Thyroid gland (tissue), 4 donors: ENCODE measurements at places on chromosomes 3 and 15. TPM values are rescaled to one million over a fixed set of nuclear protein-coding genes. Genes with fewer than 3 reads are reported as not detected.
A peak's percentile ranks its signal among the peaks of the same experiment; 100 is the strongest.

Gene CPLX3
- not detected for total RNA-seq

DNA sequence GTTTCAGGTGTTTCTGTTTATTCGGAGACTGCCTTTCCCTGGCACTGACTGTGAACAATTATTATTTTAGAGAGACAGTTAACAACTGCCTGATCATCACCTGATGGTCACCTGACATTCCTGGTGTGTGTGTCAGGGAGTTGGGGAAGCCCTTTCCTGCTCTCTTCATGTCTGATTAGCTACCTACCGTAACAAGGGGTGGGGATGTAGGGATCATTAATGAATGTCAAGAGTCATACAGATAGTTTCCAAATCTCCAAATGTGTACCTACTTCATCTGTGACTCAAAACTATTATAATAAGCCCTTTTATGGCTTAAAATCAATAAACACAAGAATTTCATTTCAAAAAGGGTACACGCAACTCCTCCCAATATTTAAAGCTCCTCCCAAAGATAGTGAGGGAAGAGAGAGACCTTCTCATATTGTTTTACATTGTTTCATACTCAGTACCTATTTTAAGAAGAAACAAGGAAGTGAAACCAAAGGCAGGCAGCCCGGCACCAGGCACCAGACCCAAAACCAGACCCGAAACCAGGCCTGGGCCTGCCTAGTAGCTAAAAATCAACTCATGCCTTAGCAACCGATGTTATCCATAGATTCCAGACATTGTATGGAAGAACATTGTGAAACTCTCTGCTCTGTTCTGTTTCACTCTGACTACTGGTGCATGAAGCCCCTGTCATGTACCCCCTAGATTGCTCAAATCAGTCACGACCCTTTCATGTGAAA, 844.9 kb upstream of the ALCAM start:
- no peak for DNase-seq
- no peaks in the 10 kb centered on the region for H3K27me3 ChIP-seq
- no peak overlapping the region for H3K4me3 ChIP-seq
- no peaks in the 10 kb centered on the region for H3K4me1 ChIP-seq
- H3K36me3 ChIP-seq, result no peaks in the 10 kb centered on the region
- H3K27ac ChIP-seq, result no peak overlapping the region

DNA sequence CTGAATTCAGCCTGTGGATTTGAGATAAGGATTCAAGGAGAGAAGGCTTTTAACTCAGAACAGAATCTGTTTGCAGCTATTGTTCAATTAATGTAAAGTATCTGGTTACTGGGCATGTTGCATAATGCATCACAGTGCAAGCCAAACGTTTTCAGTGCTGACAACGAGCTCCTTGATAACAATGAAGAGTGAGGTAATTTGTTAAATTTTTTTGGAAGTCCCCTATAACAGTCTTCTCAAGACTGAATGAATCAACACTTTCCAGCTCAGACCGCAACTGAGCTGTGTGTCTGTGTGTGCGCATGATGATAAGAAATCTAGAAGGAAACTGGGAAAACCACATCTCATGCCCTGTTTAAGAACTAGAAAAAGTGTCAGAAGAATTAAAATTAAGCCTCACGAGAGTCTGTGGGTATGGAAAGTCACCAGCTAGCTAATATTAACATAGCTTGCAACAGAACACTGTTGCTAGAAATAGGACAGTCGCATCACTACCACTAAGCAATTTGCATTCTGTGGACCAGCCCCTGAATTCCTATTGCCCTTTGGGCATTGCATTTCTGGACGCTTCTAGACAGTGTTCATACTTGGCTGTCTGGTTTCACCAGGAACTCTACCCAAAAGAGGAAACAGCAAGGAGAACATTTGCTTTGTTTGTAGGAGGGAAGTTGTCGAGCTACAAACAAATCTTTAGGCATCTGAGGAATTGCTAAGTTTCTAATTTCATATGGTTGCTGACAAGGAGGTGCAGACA, 43.7 kb upstream of the ATP2C1 start:
- no peak overlapping the region for H3K4me3 ChIP-seq
- no peaks in the 10 kb centered on the region for H3K27me3 ChIP-seq
- H3K27ac ChIP-seq, result no peak overlapping the region
- DNase-seq, result no peak

- H3K27me3 ChIP-seq, result no peaks in the 10 kb centered on the region
- no peaks in the 10 kb centered on the region for H3K36me3 ChIP-seq
- no peak overlapping the region for H3K4me3 ChIP-seq
- no peak for DNase-seq
- no peaks in the 10 kb centered on the region for H3K4me1 ChIP-seq
Observed at GRCh38 chr3:169610888-169611291, 52.6 kb downstream of the MECOM start.

GRCh38 chr3:129777806-129778205, 115.7 kb downstream of the TMCC1 start:
- no peaks in the 10 kb centered on the region for H3K27me3 ChIP-seq
- H3K4me3 ChIP-seq, result no peak overlapping the region
- no peaks in the 10 kb centered on the region for H3K36me3 ChIP-seq
- H3K4me1 ChIP-seq, result peaks cover 18% of the 10 kb centered on the region
- no peak overlapping the region for H3K27ac ChIP-seq

Gene SUSD5
- total RNA-seq, result 2.6 TPM

Gene KBTBD12
- not detected for total RNA-seq

DNA sequence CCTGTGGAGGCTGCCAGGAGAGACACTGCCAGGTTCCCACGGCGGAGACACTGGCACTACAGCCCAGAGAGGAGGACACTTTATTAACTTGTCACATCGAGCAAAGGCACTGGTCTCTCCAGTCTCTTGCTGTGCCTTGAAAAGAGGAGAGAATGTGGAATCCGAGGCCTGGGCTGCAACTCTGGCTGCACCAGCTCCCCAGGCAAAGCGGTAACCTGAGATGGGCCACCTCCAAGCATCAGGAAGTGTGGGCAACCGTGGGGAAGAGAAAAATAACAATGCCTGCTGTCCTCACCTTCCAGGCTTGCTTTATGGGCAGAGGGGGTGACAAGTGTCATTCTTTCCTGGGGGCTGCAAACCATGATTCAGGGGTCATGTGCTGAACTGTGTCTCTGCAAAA, 91.6 kb upstream of the RGMA start:
- H3K27ac ChIP-seq, result no peak overlapping the region
- H3K4me1 ChIP-seq, result peaks cover 5% of the 10 kb centered on the region
- no peaks in the 10 kb centered on the region for H3K27me3 ChIP-seq

DNA sequence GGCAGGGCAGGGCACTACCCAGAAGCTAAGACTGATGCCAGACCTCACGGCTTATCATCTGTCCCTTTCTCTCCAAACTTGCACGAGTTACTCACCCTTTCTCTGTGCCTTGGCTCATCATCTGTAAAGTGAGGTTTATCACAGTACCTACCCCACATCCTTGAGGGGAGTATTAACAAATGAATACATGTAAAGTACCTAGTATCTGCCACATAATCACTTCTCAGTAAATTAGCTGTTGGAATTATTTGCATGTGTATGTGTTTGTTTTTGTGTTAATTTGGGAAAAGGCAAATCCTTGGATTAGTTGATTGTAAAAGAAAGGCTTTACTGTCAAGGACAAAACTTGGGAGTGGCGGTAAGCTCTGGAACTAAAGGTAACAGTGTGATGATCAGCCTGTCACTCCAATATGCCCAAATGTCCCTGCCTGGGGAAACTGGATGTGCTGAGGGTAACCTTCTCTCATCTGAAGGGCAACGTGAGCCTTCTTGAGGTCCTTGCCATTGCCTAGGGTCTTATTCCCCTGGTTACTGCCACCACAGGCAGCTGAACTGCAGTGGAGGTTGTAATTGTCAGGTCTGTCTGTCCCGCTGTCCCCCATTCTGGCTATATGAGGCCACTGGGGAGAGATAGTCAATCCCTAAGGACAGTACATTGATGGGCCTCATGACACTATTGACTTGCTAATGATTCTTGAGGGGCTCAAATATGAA, 269.4 kb downstream of the CLSTN2 start:
- H3K36me3 ChIP-seq, result no peaks in the 10 kb centered on the region
- H3K4me3 ChIP-seq, result no peak overlapping the region
- peaks cover 4% of the 10 kb centered on the region for H3K4me1 ChIP-seq
- DNase-seq, result no peak
- H3K27me3 ChIP-seq, result no peaks in the 10 kb centered on the region

- DNase-seq, result peak; percentile 69
- H3K4me1 ChIP-seq, result peaks cover 27% of the 10 kb centered on the region
- H3K27ac ChIP-seq, result peak overlapping the region; percentile 97
- no peaks in the 10 kb centered on the region for H3K27me3 ChIP-seq
- no peaks in the 10 kb centered on the region for H3K36me3 ChIP-seq
Observed at GRCh38 chr3:38165722-38166387, 518 bp downstream of the OXSR1 start.

DNA sequence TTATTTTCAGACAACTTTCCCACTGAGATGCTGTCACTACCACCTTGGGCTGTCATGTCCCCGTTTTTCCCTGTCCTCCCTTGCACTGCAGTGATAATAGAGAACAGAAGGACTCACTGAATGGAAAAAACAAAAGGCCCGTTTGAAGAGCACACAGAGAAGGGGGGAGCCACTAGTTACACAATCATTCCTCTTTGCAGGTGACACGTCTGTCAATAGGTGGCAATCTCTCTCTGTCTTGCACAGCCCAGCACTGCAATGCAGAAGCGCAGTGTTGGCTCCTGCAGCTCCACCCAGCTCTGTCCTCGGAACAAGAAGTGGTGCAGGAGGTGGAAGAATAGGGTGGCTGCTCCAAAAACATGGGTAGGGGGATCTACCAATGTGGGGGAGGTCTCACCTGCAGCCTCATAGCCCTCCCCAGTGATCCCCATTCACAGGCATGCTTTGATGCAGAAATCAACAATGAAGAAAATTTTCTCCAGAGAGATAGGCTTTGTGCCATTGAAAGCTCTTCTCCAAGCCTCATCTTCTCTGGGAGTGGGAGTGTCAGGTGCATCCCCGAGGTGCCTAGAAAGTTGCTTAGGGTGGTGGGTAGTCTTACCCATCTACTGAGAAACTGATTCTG, 31.8 kb downstream of the FSTL1 start:
- no peaks in the 10 kb centered on the region for H3K27me3 ChIP-seq
- no peaks in the 10 kb centered on the region for H3K36me3 ChIP-seq
- no peak overlapping the region for H3K27ac ChIP-seq
- H3K4me3 ChIP-seq, result no peak overlapping the region
- H3K4me1 ChIP-seq, result peaks cover 13% of the 10 kb centered on the region

DNA sequence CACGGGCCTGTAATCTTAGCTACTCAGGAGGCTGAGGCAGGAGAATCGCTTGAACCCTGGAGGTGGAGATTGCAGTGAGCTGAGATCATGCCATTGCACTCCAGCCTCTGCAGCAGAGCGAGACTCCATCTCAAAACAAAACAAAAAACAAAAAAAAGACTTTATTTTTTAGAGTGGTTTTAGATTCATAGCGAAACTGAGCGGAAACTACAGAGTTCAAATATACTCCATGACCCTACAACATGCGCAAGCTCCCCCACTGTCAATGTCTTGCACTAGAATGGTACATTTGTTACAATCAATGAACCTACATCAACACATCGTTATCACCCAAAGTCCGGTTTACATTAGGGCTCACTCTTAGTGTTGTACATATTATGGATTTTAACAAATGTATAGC, 2.2 kb upstream of the CRTAP start:
- H3K4me3 ChIP-seq, result no peak overlapping the region
- H3K4me1 ChIP-seq, result peaks cover 19% of the 10 kb centered on the region
- no peaks in the 10 kb centered on the region for H3K36me3 ChIP-seq
- DNase-seq, result no peak

Gene STAC
- 1.3 TPM for total RNA-seq
